ENCODE measurements at places on chromosomes 5 and 9.

DNA sequence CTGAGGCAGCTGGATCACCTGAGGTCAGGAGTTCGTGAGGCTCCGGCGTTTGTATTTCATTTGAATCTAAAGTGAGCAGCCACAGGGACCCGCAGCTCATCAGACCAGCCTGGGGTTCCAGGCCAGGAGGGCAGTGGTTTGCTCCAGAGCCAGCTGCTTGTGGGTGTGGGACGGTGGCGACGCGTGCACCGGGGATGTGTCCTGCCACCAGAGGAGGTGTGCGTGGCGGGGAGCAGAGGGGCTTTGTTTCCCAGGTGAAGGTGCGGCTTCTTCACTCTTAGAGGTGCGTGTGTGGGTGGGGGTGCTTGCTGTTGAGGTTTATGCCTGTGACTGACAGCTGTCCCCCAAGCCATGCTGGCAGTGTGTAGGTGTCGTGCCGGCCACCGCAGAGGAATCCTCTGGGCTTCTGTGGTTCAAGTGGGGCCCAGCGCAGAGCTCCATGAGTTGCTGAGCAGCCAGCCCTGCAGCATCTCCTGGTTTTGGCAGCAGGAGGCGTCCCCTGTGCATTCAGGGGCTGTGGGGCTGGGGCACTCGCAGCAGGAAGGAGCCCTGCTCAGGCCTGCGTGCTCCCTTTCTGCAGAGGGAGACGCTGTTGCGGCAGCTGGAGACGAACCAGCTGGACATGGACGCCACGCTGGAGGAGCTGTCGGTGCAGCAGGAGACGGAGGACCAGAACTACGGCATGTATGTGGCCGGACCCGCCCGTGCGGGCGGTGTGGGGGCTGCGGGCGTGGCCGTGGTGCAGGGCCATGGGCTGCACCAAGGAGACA lies 6.9 kb upstream of the AJM1 start:
- peak; percentile 47 for DNase-seq

GRCh38 chr5:116778651-116779280 lies 204.1 kb upstream of the SEMA6A start:
- DNase-seq: no peak

- no peak for DNase-seq
Observed at GRCh38 chr9:77916820-77917219, 114.8 kb downstream of the GNAQ start.

DNA sequence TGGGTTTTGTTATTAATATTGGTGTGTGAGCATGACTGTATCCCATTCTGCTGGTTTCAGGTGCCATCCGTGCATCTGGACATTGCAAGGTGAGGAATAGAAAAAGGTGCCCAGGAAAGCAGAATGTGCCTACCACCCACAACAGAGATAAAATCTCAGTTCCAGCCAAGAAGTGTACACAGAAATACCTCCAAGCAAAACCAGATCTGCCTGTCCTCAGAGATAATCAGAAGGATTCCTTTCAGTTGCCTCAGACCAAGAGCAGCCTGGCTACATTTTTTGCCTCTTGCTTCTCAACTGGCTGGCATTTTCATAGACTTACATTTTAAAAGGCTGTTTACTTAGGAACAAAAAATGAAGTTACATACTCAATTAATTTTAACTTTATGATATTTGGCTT lies 12.1 kb upstream of the ABLIM3 start:
- DNase-seq: no peak

DNA sequence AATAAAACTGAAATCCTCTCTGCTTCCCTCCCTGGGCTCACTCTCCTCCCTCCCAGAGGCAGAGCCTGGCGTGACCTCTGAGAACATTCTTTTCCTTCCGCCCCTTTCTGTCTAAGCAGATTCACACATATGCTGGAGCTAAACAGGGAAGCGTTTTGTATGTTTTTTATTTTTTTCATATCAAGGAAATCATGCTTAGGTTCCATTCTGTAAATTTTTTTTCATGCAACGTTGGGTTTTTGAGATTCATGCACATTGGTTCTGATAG lies 20.2 kb upstream of the BARHL1 start:
- DNase-seq: no peak

DNA sequence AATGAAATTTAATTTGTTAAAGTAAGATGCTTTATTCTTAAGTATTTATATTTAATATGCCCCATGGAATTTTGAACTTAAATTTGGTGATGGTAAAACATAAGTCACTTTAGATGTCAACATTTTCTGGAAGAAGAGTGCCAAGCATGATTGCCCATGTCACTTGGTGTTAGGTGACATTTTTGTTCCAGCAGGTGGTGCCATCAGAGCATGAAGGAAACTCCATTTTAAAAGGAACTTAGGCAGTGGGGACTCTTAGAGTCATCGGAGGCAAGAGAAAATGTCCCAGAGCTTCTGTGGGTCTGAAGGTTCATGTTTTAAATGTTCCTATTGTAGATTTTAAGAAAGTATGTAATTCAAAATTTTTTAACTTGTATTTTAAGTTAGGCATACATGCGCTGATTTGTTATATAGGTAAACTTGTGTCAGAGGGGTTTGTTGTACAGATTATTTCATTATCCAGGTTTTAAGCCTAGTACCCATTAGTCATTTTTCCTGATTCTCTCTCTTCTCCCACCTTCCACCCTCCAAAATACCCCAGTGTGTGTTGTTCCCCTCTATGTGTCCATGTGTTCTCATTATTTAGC lies 789.3 kb downstream of the SEMA5A start:
- DNase-seq: no peak

DNA sequence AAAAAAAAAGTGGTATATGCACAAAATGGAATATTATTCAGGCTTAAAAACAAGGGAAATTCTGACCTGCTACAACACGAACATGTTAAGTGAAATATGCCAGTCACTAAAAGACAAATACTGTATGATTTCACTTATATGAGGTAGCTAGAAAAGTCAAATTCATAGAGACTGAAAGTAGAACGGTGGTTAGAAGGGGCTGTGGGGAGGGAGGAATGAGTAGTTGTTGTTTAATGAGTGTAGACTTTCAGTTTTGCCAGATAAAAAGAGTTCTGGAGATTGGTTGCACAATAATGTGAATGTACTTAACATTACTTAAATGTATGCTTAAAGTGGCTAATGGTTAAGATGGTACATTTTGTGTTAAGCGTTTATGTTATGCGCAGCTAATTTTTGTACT lies 79.5 kb upstream of the IL12B start:
- DNase-seq: no peak

- no peak for DNase-seq
Observed at GRCh38 chr5:159444441-159445082, 114.3 kb upstream of the IL12B start.

- DNase-seq: no peak
Observed at GRCh38 chr5:132662925-132663770, 5.2 kb downstream of the IL13 start.

DNA sequence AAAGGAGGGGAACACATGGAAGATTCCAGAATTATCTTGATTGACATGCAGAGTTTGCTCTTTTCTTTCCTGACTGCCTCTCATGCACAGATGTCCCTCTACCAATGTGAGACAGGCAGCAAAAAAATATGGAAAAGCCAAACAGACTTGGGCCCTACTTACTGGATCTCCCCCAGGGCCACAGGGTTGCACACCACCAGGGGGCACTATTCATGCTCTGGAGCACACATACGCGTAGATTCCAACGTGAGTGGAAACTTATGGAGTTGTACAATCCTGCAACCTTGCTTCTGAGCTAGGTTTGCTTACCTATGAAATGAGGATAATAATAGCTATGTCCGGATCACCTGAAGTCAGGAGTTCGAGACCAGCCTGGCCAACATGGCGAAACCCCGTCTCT lies 319.5 kb downstream of the ARHGEF28 start:
- no peak for DNase-seq

GRCh38 chr5:87825583-87825982 lies 412.9 kb upstream of the CCNH start:
- no peak for DNase-seq

DNA sequence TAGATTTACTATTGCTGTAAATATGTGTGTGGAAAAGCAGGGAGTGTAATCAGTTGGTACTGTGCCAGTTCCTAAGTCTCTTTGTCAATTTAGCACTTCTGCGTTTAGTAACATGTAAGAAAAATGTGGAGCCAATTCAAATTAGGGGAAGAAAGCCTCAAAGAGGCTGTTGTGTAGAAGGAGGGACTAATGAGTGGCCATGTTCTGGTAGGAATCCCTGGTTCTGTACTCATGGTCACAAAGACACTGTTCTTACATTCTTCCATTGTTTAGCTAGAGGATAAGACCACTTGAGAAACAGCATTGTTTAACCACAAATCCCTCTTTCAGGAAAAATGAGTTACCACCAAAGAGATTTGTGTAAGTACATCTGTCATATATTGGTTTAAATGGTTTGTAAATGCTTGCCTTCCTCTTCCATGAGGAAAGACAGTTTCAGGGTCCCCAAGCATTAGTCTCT lies 14.9 kb downstream of the ARHGEF28 start:
- DNase-seq: no peak

- no peak for DNase-seq
Observed at GRCh38 chr5:12392246-12392645, 488.0 kb upstream of the CTNND2 start.

GRCh38 chr9:134758949-134759607 lies 117.5 kb downstream of the COL5A1 start:
- no peak for DNase-seq

DNA sequence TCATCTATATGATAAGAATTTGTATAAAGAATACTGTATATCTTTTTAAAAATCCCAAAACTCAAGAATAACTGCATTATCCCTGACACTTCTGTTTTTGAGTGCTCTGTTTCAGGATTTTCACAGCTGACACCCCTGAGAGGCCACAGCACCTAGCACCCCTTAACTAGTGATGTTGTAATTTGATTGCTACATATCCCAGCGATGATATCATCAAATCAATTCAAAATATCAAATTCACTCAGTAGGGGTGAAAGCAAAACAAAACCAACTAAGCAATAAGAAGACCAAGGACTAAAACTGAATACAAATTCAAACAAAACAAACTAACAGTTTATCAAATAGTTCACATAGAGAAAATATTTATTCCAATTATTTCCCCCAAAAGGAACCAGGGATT lies 184.3 kb downstream of the MCTP1 start:
- DNase-seq: no peak

DNA sequence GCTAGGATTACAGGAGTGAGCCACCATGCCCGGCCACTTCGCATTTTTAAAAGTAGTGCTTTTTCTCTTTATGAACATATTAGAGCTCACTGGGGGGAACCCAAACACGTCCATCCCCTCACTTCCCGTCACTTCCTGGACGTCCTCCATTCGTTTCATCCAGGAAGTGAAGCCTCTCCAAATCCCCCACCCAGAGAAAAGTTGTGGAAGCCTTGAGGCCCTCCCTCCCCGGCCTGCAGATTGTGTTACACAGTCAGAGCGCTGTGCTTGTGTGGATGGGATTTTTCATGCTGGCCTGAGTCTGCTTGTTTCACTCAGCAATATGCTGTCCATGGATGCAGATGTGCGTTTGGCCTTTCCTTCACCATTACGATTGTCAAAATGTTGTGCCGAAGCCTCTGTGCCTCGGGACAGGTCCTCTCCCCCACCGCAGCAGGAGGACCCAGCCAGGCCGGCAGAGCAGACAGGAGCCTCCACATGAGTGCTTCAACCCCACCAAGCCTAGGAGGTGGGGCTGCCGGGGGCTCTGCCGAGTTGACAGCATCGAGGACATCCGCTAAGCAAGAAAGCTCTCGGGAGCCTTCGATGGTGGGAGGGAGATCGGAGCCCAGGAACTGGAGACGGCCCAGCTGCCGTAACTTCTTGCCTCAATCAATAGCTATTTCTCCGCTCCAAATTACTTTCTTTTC lies 121.6 kb upstream of the PPP1R26 start:
- no peak for DNase-seq

- DNase-seq: peak; percentile 68
Observed at GRCh38 chr5:172707285-172708182, 63.5 kb downstream of the DUSP1 start.

DNA sequence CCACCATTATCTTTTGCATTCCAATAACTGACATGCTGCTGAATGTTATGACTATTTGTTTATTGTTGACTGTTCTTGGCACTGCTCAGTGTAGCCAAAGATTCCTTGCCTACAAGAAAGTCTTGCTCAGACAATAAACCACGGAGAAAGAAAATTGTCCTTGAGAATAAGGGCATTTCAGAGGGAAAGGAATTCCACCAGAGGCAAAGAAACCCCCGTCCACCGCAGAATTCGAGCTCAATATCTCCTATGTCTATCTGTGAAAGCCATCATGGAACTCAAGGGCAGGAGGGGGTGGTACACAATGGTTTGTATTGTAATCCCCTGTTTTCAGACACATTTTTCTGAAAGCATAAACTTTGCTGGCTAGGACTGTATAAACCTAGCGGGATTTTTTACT lies 70.3 kb upstream of the ADAMTS16 start:
- DNase-seq: no peak

DNA sequence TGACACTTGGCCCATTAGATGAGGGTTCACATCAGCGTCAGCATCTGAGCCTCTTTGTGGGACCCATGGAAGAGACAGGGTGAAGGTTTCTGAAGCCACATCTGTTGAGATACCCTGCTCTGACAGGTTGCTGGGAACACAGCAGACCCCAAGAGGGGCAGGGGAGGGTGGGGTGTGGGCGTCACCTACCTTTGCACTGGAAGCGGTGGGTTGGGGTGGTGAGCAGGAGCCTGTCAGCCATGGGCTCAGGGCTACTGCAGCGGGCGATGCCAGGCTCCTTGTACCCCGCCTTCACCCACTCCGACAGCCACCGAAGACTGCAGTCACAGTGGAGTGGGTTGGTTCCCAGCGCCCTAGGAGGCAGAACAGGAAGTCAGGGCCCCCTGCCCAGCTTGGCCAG lies 131.5 kb upstream of the PANK3 start:
- DNase-seq: no peak

- DNase-seq: no peak
Observed at GRCh38 chr9:79301085-79301484, 270.7 kb upstream of the TLE4 start.

GRCh38 chr5:124132843-124133242 lies 613.6 kb downstream of the ZNF608 start:
- DNase-seq: no peak

Data from right cardiac atrium (tissue), 5 donors.